DMS 273 treated with DMSO at 0.1 percent for 48 hours (cell line): ENCODE measurements at places on chromosomes 2 and 18.

- no peak for DNase-seq
Measured at GRCh38 chr2:231554748-231555545, 24.7 kb upstream of the NMUR1 start.

DNA sequence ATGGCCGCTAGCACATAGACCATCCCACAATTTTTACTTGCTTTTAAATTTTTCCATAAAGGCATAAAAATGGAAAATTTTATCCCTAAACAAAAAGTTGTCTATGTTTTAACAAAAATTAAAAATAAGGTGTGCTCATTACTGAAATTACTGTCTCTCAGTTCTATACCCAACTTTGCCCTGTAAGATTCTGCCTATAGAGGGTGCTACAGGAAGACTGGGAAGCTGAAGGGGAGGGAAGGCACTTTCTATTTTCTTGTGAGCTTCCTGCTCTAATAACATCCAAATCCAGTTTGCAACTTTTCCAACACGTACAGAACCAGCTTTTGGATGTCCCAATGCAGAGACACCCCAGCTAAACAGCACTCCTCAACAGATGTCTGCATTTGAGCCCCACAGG is 666.9 kb downstream of the PLCL1 start:
- no peak for DNase-seq

GRCh38 chr2:184413221-184413620 is 185.1 kb upstream of the ZNF804A start:
- DNase-seq, result no peak

DNA sequence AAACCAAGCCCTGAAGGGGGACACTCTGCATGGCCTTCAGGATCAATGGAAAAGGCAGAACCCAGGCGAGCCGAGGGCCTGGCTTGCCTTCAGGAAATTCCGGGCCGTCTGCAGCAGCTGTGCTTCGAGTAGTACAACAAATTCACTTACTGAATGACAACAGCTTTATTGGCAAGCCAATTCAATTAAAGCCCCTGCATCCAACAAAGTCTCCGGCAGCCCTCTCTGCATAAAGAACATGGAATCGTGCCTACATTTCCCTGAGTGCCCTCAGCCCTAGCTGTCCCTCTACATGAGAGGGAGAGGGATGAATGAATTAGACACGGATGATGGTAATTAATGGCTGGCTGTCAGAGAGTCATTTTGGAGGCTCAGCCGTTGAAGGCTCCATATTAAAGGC is 189.0 kb downstream of the BCL11A start:
- no peak for DNase-seq

GRCh38 chr2:29627279-29627711 is 294.1 kb downstream of the ALK start:
- DNase-seq, result no peak

DNA sequence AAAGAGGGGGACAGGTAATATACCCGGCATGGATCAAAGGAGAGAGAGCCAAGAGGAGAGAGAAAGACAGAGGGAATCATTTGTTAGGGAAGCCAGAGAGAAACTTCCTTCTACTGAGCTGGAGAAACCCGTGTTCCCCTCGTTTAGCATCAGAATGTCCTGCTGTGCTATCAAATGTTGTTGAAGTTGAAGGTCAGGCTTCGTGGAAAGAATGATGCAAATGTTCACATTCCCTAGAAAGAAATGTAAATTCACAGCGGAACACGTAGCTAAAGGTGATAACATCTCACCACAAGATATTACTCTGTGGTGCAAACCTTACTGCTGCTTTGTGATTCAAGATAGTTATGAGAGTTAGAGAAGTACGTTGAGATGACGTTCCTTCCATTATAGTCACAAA is 258.1 kb downstream of the LNPK start:
- no peak for DNase-seq

- DNase-seq, result no peak
Measured at GRCh38 chr18:9719421-9719981, 11.4 kb downstream of the RAB31 start.

GRCh38 chr18:3040173-3040572 is 27.2 kb upstream of the LPIN2 start:
- DNase-seq, result no peak

DNA sequence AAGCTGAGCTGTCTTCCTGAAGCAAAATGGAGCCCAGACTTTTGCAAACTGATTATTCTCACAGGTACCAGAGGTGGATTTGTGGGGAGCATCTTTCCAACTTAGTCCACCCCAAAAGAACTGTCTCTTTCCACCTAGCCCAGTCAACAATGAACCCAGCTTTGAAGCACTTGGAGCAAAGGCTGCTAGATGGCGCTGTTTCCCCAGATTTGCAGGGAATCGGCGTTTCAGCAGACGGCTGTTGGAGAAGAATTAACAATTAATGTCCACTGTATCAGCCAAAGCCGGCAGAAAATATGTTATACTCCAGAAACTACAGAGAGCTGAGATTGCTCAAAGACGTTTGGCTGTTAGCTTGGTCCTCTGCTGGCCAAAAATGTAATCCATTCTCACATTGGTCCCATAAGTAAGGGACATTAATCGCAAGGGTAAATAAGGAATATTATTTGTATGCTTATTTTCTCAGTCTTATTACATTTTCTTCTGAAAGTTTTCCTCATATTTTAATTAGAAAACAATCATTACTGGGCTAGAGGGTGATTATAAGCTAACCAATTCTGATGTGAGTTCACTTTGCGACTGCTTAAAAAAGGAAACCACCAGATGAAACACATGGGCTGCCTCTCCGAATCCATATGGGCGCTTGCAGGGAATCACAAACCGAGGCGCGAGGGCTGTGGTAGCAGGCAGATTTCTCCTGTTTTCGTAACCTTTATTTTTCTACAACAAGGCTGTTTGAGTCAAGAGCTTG is 423.8 kb upstream of the MEX3C start:
- DNase-seq, result peak; percentile 37
